ENCODE measurements at places on chromosomes 7 and 10.

- no peak for DNase-seq
Measured at GRCh38 chr7:134729895-134730294, 49.5 kb upstream of the CALD1 start.

- no peak for DNase-seq
Measured at GRCh38 chr10:12727832-12728215, 273.7 kb downstream of the CCDC3 start.

GRCh38 chr10:128070721-128071416 lies 55.4 kb downstream of the MKI67 start:
- DNase-seq, result no peak

GRCh38 chr7:49839863-49840645 lies 66.6 kb downstream of the VWC2 start:
- DNase-seq, result no peak

DNA sequence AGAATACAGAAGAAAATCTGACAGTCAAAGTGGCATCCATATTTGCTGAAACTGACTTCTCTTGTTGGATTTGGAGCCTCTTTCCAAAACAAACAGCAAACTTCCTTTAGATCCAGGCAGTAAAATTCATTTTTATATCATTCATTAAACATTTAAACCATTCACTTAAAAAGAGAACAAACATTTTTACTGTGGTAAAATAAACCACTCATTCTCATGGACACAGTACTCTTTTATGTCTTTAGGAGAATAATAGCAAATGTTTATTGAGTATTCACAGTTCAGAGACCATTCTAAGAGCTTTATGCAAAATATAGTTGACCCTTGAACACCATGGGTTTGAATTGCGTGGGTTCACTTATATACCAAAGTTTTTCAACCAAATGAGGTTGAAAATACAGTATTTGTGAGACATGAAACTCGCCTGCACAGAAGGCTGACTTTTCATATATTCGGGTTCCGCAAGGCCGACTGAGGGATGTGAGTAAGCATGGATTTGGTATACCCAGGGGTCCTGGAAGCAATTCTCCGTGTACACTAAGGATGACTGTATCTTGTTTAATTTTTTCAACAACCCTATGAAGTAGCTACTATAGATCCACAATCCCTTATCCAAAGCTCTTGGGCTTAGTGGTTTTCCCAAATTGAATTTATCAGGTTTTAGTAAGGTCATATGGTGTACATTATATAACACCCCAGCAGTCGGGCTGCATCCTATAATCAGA lies 49.1 kb downstream of the ATXN7L1 start:
- DNase-seq, result no peak

DNA sequence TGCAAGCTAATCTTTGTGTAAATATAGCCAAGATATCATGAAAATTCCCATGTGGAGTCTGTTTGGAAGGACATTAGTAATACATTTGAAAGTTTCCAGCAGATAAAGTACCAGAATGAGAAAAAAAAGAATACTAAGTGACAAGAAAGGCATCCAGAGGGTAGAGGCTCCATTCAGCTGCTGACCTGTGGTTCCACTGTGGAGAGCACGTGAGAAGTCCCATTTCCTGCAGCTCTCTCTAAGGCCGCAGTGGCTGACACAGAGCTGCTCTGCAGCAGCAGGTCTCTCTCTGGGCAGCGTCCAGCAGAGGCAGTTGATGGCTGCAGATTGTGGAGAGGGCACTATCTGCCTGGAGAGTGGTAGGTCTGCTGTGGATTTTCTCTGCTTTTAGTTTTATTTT lies 100.1 kb upstream of the TMEM72 start:
- DNase-seq, result no peak

DNA sequence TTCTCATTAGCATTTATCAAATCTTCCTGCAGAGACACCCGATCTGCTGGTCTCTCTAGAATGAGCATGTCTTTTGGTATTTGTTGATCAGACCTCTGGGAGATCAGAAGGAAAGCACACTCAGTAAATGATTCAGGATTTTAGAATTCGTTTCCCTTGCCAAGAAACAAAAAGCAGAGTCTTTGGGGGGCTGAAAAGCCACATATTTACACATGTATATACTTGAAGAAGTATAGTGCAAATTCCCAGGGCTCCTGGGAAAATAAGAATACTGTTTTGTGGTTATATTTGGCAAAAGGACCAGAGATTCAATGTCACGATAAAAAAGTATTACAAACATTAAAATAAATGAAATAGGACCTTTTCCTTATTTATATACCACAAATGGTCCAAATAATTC lies 100.2 kb downstream of the AGMO start:
- DNase-seq, result no peak

DNA sequence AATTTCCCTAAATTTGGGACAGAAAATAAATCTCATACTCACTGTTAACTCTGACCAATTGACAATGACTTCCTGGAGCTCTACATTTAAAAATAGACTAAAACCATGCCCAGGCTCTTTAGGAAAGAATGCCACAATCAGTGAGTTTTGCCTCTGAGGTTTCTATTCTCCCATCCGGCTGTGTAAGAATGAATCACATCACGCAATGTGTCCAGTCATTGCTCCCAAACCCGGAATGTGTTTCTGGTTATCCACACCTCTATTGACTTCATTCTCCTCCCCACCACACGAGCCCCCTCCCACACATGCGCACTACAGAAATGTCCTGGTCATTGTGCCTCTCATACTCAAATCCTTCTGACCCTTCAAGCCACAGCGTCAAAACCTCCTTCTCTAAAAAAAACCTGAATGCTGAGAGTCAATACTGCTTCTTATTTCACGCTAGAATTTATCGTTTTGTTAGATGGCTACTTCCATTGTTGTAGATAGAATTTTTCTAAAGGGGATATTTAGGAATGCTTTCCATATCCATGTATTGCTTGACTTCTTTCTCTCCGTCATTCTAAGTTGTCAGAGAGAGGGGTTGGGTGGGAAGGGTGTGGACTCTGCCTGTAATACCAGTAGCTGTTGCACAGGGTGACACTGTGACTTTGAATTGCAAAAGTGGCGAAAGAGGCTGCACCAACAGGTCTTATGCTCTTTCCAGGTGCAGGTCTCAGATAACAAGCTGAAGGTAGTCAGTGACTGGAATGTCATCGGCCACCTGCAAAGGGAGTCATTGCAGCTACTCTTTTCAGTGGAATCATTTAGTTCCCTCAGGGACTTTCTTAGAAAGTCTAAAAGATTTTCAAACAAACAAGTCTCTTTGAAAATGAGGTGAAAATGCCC lies 356.6 kb downstream of the PAXIP1 start:
- DNase-seq, result no peak

- no peak for DNase-seq
Measured at GRCh38 chr7:94561841-94562514, 52.4 kb downstream of the CASD1 start.

Measured in chondrocyte (in vitro differentiated cells).